ENCODE measurements at places on chromosomes 6 and 20.

DNA sequence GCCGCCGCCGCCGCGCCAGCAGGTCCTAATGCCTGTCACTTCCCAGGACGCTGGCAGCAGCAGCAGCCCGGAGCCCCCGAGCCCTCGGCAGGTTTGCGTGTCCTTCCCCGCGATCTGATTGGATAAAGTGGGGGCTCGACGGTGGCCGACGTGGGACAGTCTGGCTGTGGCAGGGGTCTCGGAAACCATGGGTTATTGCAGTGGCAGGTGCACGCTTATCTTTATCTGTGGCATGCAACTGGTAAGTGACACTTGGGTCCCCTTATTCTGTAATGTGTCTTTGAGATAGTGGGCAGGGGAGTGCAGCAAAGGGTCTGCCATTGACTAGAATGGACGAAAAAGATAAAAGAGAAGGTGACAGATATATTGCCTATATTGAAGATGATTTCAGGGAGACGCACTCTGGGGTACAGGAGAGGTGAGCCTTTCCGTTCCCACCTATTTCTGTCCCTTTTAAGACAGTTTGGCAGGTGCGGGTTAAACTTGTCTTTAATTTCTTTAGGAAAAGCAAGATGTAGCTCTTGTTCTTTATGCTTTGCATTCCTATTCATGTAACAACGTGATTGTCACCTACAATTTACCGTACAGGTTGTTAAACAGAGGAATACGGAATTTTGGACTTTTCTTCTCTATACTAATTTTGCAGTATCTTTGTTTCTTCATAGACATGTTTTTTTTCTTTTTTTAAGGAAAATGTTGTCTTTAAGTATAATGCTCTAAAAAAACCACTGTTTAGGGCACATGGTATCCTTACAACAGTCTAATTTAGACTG lies 535 bp downstream of the NKAIN2 start:
- no peak for DNase-seq

DNA sequence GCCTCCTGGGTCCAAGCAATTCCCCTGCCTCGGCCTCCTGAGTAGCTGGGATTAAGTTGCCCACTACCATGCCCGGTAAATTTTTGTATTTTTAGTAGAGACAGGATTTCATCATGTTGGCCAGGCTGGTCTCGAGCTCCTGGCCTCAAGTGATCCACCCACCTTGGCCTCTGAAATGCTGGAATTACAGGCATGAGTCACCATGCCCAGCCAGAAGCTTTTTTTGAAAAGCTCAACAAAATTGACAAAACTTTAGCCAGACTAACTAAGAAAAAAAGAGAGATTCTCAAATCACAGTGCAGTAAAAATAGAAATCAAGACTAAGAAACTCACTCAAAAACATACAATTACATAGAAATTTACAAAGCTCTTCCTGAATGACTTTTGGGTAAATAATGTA lies 420.6 kb downstream of the COL12A1 start:
- DNase-seq: no peak

DNA sequence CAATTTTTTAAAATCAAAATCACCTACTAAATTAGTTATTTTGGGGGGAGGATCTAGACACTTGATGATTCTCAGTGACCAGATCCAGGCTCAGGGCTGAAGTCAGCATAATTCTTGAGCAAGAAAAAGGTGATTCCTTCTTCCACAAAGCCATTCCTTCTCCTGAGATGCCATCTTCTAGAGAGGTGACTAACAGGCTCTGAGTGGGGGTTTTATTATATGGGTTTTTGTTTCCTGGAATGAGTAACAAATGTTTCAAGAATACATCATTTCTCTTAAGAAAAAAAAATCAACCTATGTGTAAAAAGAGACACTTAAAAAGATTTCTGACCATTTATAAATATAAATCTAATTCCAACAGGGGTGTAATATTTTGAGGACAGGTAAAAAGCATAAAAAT lies 154.3 kb downstream of the NFATC2 start:
- DNase-seq: no peak

- no peak for DNase-seq
Observed at GRCh38 chr6:75424618-75425548, 68.7 kb downstream of the FILIP1 start.

Measured in left hindlimb (tissue), 1 donor.